Retinal pigment epithelial cell (primary cell): ENCODE measurements at places on chromosomes 4 and X.

DNA sequence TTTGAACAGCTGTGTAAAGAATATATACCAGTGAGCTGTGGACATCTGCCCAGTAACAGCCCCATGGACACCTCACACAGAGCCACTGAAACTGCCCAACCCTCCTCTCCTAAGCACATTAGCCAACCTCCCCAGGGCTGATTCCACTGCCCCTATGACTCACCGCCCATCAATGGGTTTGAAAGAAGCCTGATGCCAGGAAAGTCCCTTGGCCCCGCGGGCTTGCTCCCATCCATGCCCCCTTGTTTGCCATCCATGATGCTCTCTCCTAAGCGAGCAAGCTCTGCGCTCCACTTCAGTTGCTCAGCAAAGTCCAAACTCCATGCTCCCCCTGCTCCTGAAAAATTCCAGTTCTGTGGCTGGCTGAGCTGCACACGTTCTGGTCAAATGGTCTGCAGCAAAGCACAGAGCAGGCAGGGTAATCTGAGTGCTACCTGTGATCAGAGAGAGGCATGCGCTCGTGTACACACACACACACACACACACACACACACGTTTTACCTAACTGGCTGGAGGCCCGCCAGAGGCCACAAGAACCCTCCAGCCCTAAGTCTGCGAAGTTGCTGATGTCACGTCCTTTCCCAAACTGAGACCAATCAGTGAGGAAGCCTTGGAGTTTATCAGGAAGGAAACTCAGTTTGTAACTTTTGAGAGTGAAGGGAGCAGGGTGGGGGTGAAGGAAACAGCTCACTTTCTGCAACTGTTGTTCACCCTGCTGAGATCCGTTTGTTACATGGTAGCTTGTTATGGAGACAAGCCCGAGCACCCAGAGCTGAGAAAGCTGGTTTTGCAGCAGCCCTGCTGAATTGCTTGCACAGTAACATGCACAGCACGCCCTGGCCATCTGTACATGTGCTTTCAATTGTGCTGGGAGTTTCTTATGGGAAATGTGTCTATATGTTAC, at the start of gene ASB9:
Gene ASB9, minus strand, starts transcription at position 466 of the 904 bp plus-strand sequence. Its CDS starts 209 bp downstream, at position 257.
- DNase-seq, result no peak

- no peak for DNase-seq
Measured at GRCh38 chrX:40109288-40110008, 11.7 kb upstream of the BCOR start.

GRCh38 chr4:176921256-176921655, 128.5 kb upstream of the VEGFC start:
- DNase-seq, result no peak

GRCh38 chr4:116357758-116358157, 727.6 kb downstream of the TRAM1L1 start:
- DNase-seq, result no peak

DNA sequence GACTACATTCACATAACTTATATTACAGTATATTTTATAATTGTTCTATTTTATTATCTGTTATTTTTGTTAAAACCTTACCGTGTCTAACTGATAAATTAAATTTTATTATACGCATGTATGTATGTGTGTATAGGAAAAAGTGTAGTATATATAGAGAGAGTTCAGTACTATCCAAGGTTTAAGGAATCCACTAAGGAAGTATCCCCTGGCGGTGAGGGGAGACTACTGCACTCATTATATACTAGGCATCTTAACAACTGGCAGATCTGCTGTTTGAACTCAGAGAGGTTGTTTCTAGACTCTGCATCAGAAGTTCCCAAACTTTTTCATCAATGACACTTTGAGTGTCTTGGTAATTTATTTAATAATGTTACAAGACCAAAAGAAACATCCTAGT, 70.9 kb downstream of the NDST4 start:
- DNase-seq, result no peak

DNA sequence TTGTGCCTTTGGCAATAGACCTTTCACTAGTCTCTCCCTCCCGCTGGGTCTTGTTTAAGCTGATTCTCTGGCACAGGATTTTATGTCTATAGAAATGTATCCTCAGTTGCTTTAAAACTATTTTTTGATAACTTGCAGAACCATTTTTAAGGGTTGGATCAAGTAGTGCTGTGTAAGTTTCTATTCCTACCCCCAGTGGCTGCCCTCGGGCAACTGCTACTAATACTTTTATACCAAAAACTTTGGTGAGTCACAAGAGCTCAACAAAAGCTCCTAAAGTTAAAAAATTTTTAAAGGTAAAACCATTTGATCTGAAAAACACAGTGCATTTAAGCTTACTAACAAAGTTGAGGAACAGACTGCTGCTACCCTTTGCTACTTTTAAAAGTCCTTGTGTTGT, 1460.6 kb upstream of the PCDH7 start:
- no peak for DNase-seq

DNA sequence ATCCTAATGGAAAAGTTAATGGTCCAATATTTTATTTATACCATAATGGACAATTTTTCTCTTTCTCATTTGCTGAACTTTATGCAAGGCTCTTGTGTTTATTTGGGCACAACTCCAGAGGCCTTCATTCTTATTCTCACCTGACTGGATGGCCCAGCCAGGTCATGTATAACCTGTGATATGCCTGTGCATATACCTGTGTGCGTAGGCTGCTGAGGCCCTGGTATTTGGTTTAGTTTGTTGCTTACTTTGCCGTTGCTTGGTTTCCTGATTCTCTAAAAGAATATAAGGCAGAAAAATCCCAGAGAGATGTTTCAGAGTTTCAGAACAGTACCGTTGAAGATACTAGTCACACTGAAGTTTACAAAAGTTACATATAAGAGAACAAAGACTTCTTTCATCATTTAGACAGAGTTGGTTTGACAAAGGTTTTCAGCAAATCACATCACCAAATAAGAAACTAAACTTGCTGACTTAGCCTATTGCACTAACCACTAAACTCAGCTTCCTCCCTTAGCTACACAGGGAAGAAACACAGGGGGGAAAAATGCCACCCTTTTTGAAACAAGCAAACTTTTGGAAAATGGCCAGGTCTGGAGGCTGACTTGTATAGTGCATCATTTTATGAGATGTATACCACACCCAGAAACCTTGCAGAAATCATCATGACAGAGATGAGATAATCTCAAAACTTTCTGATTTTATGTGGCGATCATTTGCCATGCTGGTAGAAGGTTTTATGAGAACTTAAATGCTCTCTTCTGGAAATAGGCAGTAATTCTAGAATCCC, 248.5 kb downstream of the GRIA3 start:
- no peak for DNase-seq

DNA sequence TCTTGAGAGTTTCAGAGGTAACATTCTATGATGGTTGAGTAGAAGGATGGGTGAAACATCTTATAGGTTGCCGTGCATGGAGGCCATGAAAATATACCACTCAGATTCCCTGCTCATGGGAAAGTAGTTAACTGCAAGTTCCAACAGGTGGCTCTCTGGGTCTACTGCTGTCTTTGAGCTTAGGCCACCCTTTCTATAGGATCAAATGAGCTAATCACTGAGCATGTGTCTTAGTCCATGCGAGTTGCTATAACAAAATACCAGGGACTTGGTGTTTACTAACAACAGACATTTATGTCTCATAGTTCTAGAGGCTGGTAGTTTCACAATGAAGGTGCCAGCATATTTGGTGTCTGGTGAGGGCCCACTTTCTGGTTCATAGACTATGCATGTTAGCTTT, 144.8 kb upstream of the UNC5C start:
- no peak for DNase-seq

- no peak for DNase-seq
Measured at GRCh38 chrX:132591719-132592275, 103.0 kb upstream of the MBNL3 start.

DNA sequence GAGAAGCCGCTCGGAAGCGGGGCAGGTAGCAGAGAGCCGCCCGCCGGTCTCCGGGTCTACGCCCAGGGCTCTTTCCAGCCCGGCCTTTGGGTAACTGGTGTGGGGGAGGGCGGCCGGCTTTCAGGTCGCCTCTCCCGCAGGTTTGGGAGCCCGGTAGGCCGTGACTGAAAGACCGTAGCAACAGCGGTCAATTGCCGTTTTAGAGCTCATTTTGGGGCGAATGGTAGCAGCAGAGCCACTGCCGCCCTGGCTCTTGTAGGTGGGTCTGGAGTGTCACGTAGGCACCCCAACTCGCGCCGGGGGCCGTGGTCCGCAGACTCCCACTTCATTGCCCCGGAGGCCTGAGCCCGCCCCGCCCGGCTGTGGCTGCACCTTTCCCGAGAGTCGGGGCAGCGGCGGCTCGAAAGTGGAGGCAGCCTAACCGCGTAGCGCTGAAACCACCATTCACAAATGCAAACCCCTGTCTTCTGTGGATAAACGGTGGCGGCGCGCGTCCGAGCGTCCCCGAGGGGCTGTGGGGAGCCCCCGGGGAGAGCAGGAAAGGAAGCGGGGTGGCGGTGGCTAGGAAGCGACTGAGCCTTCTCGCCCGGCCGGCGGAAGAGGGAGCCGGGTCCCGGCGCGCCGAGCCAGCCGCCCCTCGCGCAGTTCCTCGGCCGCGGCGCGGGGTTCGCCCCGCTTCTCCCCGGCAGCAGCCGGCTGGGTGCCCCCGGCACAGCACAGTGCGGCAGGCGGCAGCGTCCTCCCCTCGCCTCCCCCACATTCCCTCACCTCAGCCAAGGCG, 2185.1 kb upstream of the TENM3 start:
- no peak for DNase-seq

DNA sequence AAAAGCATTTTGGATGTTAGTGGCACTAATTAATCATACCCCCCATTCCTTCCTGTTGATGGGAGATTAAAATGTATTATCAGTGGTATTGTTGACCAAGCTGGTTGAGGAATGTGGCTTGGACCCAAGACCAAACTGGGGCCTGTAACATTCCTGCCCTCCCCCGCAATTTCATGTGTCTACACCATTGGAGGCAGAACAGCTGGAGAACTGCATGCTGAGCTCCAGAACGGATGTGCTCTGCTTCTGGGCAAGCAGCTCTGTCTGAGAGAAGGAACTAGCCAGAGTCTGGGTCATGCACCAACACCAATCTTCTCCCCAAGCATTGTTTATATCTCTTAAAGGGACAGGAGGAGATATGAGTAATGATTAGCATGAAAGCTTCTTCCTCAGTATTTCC, 185.5 kb downstream of the CEP135 start:
- DNase-seq, result no peak

DNA sequence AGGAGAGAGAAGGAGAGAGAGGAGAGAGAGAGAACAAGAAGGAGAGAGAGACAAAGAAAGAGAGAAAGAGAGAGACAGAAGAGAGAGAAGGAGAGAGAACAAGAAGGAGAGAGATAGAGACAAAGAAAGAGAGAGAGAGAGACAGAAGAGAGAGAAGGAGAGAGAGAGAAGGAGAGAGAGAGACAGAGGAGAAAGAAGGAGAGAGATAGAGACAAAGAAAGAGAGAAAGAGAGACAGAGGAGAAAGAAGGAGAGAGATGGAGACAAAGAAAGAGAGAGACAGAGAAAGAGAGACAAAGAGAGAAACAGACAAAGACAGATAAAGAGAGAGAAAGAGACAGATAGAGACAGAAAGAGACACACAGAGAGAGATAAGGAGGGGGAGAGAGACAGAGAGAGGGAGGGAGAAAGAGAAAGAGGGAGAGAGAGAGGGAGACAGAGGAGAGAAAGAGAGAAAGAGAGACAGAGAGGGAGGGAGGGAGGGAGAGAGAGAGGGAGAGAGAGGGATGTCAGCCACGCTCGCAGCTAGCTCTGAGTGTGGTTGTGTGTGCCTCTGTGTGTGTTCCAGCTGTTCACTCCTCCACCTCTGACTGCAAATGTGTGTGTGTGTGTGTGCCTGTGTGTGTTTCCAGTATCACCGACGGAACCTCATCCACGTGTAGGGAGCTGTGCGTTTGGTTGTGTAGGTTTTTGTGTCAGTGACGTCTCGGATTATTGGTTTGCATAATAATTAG, 105.8 kb downstream of the CRLF2 start:
- no peak for DNase-seq

GRCh38 chr4:181796502-181796901, 446.7 kb upstream of the TENM3 start:
- no peak for DNase-seq

DNA sequence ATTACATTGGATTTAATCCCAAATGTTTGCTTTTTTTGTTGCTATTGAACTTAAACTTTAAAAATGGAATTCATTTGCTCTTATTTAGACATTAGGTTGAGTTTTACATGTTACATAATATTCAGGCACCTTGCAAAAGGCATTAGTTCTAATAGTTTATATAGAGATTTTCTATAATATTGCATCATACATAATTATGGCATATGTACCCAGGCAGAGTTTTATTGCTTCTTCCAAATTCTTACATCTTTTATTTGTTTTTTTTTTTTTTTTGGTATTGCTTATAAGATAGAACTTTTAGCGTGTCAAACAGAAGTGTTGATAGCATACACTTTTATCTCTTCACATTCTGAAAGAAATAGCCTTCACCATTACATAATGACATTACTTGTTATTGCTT, 487.7 kb downstream of the GABRG1 start:
- no peak for DNase-seq
